Panc1 (cell line): ENCODE measurements at places on chromosomes 3 and 15. TPM values are rescaled to one million over a fixed set of nuclear protein-coding genes. Genes with fewer than 3 reads are reported as not detected.

DNA sequence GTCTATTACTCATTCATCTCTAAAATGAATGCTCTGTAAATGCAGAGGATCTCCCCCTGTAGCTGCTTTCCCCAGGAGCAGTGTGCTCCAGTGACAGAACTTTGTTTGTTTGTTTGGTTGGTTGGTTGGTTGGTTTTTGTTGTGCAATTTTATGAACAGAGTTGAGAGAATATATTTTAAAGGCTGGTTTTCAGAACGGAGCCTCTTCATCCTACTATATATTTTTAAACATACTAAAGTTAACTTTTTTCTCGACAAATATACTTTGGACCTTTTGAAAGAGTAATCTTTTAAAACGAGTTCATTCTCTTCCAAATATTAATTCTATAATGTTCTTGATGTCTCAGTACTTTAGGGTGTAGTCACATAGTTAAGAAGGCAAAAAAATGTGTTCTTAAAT is 20.2 kb downstream of the RYR3 start:
- H3K36me3 ChIP-seq: no peaks in the 10 kb centered on the region
- peaks cover 16% of the 10 kb centered on the region for H3K27me3 ChIP-seq
- no peak overlapping the region for H3K27ac ChIP-seq

DNA sequence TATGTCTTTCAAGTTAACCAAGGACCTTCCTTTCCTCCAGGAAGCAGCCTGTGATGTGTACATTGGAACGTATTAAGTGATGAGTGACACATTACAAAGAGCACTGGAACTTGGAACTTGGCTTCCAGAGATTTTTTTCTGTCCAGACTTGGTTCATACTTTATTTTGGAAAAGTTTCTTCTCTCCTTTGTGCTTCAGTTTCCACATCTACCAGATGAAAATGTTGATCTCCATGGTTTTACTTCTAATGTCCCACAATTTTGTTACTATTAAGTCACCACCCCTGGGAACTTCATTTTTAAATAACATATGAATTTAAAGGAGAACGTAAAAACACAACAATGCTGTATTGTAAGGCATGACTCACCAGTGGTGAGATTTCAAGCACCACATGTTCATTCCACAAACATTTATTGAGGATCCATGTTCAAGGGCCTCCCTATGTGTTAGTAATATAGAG is 290.7 kb upstream of the LMCD1 start:
- no peak for DNase-seq
- no peak overlapping the region for H3K4me3 ChIP-seq
- no peaks in the 10 kb centered on the region for H3K4me1 ChIP-seq
- no peak overlapping the region for H3K27ac ChIP-seq
- H3K36me3 ChIP-seq: no peaks in the 10 kb centered on the region

DNA sequence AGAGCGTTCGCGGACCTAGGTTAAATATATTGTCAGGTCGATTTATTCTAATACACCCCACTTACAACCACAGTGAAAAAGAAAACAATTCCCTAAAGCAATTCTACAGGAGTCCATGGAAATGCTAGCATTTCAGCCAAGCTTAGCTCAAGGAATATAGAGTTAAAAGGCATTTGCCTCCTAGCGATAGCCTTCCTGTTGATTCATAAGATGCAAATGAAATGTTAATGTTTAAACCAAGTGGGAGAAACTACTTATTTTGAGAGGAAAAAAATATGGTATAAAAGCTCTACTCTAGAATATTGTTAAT is 1.7 kb upstream of the ALCAM start:
- no peaks in the 10 kb centered on the region for H3K27me3 ChIP-seq
- DNase-seq: no peak
- peaks cover 2% of the 10 kb centered on the region; the same call in 1 of the 2 replicates for H3K36me3 ChIP-seq
- no peak overlapping the region for H3K27ac ChIP-seq
- peak overlapping the region; percentile 84; the same call in 1 of the 2 replicates for H3K4me3 ChIP-seq
- peaks cover 6% of the 10 kb centered on the region for H3K4me1 ChIP-seq

- DNase-seq: no peak
- no peak overlapping the region for H3K4me3 ChIP-seq
- H3K4me1 ChIP-seq: no peaks in the 10 kb centered on the region
- H3K36me3 ChIP-seq: no peaks in the 10 kb centered on the region
Observed at GRCh38 chr15:92043283-92043682, 189.8 kb downstream of the SLCO3A1 start.

DNA sequence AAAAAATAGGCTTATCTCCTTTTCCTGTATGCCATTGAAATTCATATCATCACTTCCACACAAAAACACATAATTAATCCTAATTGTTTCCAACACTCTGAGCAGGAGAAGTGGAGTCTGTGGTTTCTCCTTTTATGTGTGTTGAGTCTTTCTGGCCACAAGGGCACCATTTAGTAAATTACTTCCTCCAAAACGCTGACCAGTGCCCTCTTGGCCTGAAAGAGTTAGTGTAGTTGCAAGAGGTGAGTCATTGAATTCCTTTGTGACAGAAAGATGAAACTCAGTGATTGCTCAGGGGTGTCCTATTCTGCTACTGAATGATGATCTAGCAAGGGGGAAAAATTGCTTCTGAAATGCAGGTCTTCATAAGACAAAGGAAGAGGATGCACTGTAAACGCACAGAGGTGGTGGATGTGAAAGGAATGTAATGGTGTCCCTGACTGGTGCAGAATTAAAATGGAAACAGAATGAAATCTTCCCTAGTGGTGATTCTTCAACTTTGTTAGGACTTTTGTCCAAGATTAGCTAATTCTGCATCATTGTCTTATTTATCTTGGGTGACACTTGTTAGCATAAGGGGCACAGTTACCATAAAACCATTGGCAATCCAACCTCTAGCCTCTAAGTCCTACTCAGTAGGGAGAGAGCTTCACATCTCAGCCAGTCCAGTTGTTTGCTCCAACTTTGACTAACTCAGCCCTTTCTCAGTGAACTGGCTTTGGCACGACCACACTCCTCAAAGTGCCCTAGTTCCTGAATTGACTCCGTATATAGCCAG is 208.4 kb upstream of the NANOGP8 start:
- no peak overlapping the region for H3K27ac ChIP-seq
- no peaks in the 10 kb centered on the region for H3K36me3 ChIP-seq
- no peak for DNase-seq

DNA sequence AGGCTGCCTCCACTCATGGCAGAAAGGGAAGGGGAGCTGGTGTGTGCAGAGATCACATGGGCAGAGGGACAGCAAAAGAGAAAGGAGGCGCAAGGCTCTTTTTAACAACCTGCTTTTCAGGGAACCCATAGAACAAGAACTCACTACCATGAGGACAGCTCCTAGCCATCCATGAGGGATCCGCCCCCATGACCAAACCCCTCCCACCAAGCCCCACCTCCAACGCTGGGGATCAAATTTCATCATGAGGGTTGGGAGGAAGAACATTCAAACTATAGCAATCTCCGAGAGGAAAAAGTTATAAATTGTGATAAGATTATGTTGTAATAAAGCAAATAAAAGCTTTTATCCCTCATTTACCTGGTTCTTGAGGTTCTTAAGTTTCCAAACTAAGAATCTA is 84.7 kb upstream of the LMCD1 start:
- H3K27ac ChIP-seq: no peak overlapping the region
- no peaks in the 10 kb centered on the region for H3K36me3 ChIP-seq
- no peaks in the 10 kb centered on the region for H3K27me3 ChIP-seq
- no peak for DNase-seq

- no peaks in the 10 kb centered on the region for H3K27me3 ChIP-seq
- H3K4me3 ChIP-seq: no peak overlapping the region
- H3K36me3 ChIP-seq: no peaks in the 10 kb centered on the region
- DNase-seq: no peak
- no peak overlapping the region for H3K27ac ChIP-seq
Observed at GRCh38 chr15:76172782-76173181, 113.0 kb downstream of the TMEM266 start.

DNA sequence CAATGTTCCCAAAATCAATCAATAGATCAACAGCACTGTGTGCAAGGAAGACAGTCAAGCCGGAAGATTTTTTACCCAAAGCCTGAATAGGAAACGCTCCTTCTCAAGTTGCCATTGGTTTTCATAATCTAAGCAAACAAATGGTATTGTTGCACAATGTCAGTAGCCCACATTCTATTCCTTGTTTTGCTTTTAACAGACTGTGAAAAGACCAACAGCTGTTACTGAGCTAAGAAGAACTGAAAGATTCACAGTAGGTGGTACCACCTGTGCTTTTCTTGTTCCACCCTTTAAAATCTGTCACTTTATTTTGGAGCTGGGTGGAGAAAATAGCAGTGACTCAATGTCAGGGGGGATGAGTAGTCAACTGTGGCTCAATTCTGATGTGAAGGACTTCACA is 357.5 kb upstream of the CADM2 start:
- H3K27ac ChIP-seq: peak overlapping the region; percentile 39; the same call in 1 of the 2 replicates
- H3K4me1 ChIP-seq: peaks cover 3% of the 10 kb centered on the region; the same call in 1 of the 2 replicates
- no peak overlapping the region for H3K4me3 ChIP-seq
- peak; percentile 75 for DNase-seq
- H3K36me3 ChIP-seq: no peaks in the 10 kb centered on the region

- H3K27me3 ChIP-seq: no peaks in the 10 kb centered on the region
- DNase-seq: no peak
- no peak overlapping the region for H3K4me3 ChIP-seq
Observed at GRCh38 chr15:47971637-47972036, 149.2 kb upstream of the SLC24A5 start.

DNA sequence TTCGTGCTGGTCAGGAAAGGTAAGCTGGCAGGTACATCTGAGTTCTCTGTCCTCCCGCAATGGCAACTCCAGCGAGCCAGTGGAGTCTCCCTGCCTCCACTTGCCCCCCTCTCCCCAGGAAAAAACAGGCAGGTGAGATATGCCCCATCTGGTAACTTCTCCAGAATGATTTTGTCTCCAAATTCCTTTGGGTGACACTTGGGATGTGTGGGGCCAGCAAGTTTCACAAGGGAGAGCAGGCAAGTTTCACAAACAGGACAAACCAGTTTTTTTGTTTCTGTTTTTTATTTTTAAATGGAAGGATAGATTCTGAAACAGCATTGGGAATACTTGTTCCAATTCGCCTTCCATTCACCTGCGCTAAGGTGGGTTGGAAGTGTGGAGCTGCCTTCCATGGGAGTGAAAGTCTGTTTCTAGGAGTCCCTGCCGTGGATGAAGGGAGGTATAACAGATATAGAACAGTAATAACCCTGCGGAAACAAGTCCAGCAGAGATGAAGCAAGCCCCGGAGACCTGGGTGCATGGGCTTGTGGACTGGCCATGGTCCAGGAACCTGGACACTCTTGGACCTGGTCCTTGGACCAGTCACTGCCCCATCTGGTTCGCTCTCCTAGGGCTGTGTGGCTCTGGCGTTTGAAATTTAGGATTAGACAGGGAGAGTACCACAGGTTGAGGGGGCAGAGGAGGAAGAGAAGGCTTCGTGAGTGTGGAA is 22.9 kb upstream of the KIF23 start:
- no peaks in the 10 kb centered on the region for H3K27me3 ChIP-seq
- H3K27ac ChIP-seq: no peak overlapping the region
- no peaks in the 10 kb centered on the region for H3K36me3 ChIP-seq
- no peak for DNase-seq
- no peak overlapping the region for H3K4me3 ChIP-seq

- H3K36me3 ChIP-seq: no peaks in the 10 kb centered on the region
- no peaks in the 10 kb centered on the region for H3K27me3 ChIP-seq
- no peak overlapping the region for H3K27ac ChIP-seq
- no peaks in the 10 kb centered on the region; the same call in 1 of the 2 replicates for H3K4me1 ChIP-seq
Observed at GRCh38 chr3:52978109-52978754, 67.6 kb downstream of the SFMBT1 start.

CYP1A1 gene
- total RNA-seq: 0.15 TPM

EPHA6 gene
- total RNA-seq: 0.57 TPM

RHCG gene
- total RNA-seq: 3.0 TPM

ACKR2 gene
- not detected for total RNA-seq

CMTM8 gene
- 9.8 TPM for total RNA-seq

LRRIQ4 gene
- not detected for total RNA-seq
